ENCODE measurements at places on chromosomes 2 and 18.

DNA sequence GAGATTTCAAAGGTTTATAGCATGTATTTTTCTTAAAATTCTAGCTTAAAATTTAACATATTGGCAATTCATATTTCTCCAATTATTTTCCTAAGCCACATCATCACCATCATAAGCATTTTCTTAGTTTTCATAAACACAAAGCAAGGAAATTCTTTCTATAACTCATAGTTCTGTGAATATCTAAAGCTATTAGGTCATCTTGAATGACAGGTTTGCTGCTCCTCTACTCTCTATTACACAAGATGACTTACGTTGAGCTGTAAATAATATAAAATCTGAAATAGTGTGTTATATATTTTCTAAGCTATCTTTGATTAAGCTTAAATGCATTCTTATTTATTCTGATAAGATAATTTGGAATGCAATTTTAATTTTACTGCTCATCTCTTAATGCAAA lies 984.6 kb upstream of the CNTNAP5 start:
- no peak for DNase-seq

DNA sequence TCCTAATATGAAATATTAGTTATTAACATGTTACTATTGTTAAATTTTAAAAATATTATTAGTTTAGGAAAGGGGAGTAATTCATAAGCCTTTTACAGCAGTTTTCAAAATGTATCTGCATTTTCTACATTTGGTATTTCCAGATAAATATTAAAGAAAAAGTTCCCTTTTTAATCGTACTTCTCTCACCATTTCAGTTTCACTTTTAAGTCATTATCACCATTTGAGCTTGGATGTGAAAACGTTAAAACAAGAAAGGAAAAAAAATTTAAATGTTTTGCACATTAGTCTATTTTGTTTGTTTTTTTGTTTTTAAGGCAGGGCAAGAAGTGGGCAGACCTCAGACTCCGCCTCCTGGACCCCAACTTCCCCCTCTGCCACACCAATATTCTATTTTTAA lies 3.3 kb upstream of the SRSF7 start:
- DNase-seq, result no peak

- no peak for DNase-seq
Measured at GRCh38 chr2:160816916-160817499, 323.4 kb upstream of the RBMS1 start.

- DNase-seq, result no peak
Measured at GRCh38 chr2:65541773-65542172, 109.4 kb upstream of the SPRED2 start.

GRCh38 chr2:42926434-42927333 lies 134.3 kb upstream of the HAAO start:
- no peak for DNase-seq

DNA sequence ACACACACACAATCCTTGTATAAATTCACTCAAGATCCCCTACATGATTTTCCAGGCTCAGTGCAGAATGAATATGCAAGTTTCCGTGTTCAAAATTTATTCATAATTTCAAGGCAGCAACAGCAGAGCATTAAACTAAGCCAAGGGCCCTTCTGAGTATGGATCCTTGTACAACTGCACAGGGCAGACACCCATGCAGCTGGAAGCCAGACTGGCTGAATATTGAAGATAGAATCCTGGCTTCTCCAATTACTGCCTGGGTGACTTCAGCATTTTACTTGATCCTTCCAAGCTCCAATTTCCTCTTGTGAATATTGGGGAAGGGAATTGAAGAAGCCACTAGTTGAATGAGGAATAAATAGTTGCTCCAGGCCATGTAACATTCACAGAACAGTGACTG lies 267.9 kb upstream of the REG3G start:
- DNase-seq, result no peak

GRCh38 chr18:14174706-14175085 lies 42.5 kb upstream of the ZNF519 start:
- no peak for DNase-seq

- no peak for DNase-seq
Measured at GRCh38 chr2:105057005-105057404, 19.1 kb downstream of the MRPS9 start.

DNA sequence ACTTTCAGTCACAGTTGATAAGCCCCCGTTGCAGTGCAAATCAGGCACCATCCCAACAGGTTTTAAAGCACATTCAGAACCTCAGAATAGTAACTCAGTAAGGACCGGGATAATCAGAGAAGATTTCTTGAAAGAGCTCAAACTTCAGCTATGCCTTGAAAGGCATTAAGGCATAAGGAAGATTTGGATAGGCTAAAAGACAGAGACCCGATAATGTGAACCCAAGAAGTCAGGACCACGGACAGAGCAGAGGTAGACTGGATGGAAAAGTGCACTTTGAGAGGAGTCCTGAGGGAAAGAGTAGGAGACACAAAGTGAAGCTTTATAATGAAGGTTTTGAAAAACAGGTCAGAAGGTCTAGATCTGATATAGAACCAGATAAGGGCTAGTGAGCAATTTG lies 36.9 kb upstream of the KLF7 start:
- no peak for DNase-seq

DNA sequence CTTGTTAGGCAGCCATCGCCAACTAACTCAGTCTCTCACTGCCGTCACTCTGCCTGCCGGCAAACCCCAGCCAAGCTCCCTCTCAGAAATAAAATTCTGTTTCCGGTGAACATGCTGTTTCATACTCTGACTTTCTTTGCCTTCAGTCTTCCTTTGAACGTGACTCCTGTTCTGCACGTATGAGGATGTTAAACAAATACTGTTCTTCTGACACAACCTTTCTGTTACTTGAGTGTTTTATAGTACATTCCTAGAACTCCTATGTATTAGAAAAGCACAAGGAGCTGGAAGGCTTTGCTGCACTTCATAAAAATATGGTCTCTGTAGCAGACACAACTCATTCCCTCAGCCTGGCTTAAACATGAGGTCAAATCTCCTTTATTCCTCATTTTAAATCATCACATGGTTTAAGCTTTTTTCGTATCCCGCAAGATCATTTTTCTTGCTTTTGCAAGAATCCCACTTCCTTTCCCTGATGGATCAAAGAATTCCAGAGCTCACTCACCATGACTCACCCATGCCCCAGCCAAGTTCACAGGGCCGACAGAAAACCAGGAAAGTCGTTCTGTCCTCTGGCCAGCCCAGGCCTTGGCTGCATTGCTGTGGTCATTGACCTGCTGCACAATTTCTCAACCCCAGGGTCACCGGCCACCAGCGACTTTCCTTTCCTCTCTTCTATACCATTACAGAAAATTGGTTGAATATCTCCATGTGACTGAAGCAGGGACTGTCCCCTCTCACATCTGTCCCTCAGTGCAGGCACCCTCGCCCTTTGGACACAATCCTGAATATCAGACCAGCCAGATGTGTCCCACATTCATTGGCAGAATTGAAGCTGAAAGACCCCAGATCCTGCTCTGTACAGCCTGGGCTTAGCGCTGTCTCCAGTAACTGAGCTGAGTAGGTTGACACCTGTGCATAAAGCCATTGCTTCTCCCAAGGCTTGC lies 183.1 kb upstream of the ARL4C start:
- DNase-seq, result peak; percentile 99

DNA sequence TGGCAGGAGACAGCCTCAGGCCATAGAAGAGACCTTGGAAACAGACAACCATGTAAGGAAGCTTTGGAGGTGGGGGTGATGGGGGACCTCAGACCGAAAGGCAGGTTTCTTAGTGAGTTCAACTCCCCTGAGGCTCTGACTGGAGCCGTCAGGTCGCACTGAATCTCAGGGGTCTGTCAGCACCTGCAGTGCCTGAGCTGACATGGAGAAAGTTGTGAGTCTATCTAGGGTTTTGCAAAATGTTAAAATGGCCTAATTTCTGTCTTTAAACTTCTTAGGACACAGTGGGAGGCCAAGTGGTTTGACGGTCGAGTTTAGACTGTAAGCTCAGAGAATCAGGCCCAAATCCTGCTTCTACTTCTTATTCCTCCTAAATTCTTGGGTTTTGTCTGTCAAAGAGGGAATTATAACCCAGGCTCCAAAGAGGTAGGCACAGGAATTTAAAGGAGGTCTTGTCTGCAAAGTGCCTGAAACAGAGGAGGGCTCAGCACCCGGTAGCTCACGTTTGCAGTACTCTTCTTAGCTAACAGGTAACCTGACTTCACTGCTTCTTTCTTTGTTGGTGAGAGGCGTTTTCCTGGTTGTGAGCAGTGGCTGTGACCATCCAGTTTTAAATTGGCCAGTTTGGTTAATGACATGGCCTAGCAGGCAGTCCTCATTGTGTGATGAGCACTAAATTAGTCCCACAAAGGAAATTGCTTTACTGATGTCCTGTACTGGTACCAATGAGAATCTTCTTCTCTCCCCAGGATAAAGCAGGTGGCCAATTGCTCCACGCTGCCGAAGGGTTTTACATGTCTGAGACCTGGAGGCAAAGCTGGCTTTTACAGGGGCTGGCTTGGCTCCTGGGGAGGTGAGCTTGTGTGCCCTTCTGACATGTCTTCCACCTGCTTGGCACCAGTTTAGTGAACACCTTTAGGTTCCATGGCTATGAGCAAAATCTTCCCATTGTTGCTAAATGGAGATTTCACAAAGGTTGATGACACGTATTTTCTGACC lies 95.7 kb downstream of the MYCN start:
- no peak for DNase-seq

DNA sequence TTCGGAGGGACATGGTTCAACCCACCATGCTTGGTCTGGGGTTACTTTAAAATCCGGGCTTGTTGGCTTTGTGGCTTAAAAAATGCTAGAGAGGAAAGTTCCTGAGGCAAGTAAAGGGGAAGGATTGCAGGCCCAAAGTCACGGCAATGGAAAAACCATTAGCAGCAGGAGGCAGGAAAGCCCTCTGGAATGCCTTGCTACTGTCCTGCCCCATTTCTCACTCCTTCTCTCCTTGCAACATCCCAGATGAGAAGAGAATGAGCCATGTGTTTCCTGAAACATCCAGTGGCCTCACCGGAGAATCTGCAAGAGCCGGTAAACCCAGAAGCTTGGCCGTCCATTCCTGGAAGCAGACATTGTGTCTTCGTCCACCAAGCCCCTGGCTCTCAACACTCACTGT lies 97.4 kb upstream of the LCLAT1 start:
- peak; percentile 50 for DNase-seq

DNA sequence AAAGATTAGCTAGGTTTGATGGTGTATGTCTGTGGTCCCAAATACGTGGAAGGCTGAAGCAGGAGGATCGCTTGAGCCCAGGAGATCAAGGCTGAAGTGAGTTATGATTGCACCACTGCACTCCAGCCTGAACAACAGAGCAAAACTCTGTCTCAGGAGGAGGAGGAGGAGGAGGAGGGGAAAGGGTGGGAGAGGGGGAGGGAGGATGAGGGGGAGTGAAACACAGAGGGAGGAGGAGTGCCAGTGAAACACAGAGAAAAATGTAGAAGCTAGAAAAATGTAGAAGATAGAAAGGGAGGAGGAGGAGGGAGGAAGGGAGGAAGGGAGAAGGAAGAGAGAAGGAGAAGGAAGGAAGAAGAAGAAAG lies 387.5 kb downstream of the MTX2 start:
- DNase-seq, result no peak

DNA sequence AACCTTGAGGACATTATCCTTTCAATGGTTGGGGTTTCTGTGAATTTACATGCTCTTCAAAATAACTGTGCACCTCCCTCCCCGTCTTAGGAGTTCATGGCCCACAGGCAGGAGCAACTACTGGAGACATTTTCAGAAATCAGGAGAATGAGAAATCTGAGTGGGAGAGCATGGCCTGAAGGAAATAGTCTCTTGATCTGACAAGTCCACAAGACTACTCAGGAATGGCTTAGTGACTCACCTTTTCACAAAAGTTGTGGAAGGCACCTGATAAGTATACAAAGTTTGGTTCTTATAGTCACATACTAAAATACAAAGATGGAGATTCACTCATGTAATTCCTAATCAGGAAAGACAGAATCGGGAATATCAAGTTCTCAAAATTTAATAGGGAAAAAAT lies 83.6 kb upstream of the NCKAP5 start:
- DNase-seq, result no peak

DNA sequence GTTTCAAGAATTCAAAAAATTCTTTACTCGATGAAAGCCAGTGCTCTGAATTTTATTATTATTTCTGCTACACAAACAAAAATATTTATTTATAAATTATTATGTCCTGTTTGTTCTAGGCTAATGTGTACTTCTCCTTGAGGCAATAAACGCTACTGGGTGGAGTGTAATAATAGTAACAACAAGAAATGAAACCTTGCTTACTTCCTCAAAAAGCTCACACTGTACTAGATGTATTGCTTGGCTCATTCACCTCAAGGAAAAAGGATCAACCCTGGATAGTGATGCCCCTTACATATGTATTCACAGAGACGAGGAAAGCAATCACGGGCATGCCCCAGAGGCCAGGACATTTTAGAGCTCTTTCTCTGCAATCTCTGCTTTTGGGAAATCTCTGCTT lies 685.6 kb upstream of the NXPH2 start:
- no peak for DNase-seq

GRCh38 chr2:9772999-9773902 lies 70.0 kb upstream of the TAF1B start:
- DNase-seq, result no peak

DNA sequence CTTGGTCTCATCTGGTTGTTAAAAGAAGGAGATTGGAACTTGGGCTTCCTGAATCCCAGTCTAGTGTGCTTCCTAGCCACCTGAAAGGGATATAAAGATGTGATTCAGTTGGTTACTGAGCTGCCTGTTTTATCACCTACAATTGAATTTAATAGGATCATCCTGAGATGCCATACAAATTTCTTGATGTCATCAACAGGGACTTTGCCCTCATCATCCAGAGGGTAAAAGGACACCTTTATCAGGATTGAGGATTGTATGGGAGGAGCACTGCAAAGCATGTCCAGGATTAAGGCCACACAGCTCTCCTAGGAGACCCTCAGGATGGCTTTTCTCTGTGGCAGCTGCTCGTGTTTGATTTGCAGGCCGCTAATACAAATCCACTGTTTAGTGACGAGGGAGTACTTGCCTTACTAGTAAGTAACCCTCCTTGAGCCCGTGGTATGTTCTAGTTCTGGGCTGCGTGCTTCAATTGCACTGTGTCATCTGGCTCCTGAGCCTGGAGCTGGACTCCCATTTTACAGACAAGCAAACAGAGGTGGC lies 28.6 kb downstream of the SH3RF3 start:
- no peak for DNase-seq

- no peak for DNase-seq
Measured at GRCh38 chr2:107584577-107584976, 242.1 kb upstream of the RGPD4 start.
